Spinal cord (tissue), 10 donors: ENCODE measurements at places on chromosomes 6 and 20.

DNA sequence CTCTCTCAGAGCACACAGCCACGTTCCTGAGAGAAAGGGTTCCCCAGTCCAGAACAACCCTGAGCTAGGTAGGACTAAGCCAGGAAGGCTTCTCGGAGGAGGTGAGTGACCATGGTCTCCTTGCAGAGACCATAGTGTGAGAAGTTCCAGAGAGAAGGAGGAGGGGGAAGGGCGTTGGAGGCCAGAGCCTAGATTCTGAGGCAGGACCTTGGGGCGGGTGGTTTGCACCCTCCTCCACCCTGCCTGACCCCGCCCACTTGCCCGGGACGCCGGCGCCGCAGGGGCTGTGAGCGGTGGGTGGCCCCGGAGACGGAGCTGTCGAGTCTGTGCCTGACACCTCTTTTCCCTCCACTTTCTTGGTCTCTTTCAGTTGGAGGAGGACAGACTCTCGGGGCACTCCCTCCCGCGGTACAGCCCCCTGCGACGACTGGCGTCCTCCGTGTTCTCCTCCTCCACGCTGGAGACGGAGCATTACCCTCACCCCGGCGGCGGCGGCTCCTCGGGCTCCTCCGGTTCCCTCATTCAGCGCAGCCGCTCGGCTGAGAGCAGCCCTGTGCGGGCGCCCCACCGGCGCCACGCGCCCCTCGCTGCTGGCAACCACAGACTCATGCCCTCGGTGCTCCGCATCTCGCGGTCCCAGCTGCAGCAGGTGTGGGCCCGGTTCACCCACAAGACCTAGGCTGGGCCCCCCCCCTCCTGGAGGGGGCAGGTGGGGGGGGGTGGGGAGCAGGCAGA, 26.2 kb downstream of the TTBK1 start:
- DNase-seq = no peak
- H3K36me3 ChIP-seq = peaks cover 50% of the 10 kb centered on the region
- peaks cover 32% of the 10 kb centered on the region for H3K4me1 ChIP-seq
- no peak overlapping the region for H3K4me3 ChIP-seq
- no peak overlapping the region for H3K27ac ChIP-seq
- peaks cover 5% of the 10 kb centered on the region for H3K27me3 ChIP-seq

- H3K36me3 ChIP-seq = peaks cover 12% of the 10 kb centered on the region
- DNase-seq = no peak
- H3K4me1 ChIP-seq = peaks cover 14% of the 10 kb centered on the region
- H3K27me3 ChIP-seq = no peaks in the 10 kb centered on the region
- no peak overlapping the region for H3K4me3 ChIP-seq
Observed at GRCh38 chr20:45361793-45362192, 1.2 kb upstream of the SYS1 start.

DNA sequence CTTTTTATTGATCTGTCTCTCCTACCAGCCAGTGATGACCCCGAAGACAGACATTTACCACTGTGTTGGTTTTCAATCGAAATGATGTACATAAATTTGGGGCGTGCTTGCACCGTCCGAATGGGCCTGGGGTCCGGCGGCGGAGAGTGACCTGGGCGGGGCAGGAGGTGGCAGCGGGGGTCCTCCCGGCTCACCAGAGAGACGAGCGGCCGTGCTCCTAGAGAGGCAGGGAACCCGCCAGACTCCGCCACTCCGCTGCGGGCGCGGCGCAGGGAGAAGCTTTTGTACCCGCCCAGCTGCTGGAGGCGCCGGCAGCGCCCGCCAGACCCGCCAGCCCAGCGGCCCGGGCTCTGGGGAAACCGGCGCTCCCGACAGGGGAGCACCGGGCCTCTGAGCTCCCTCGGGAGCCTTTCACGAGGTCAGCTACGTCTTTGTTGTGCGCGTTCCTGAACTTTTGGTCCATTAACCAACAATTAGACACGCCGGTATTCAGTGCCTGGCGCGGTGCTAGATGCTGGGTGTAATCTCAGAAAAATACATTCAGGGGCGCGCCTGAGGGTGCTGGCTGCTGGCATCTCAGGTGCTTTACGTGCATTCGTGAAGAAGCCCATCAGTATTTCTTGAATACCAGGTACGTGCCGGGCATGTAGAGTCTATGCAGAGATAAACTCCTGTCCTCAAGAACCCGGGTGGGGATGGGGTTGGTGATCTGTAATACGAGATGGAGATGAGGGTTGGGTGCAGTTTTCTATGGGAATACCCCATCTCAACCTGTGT, at the start of gene PGBD1:
PGBD1 (plus strand) TSS at position 285 of the 777 bp plus-strand sequence. CDS start 2,242 bp downstream, outside the sequence.
- peak; percentile 63 for DNase-seq
- no peaks in the 10 kb centered on the region for H3K4me1 ChIP-seq
- peak within 1 kb of the TSS; percentile 25 for H3K27ac ChIP-seq
- H3K27me3 ChIP-seq = no peaks in the 10 kb centered on the region
- peak within 1 kb of the TSS; percentile 74 for H3K4me3 ChIP-seq

GRCh38 chr6:13235339-13235738, 93.0 kb downstream of the TBC1D7 start:
- no peak overlapping the region for H3K27ac ChIP-seq
- peaks cover 3% of the 10 kb centered on the region for H3K36me3 ChIP-seq
- peaks cover 4% of the 10 kb centered on the region for H3K4me1 ChIP-seq
- H3K27me3 ChIP-seq = no peaks in the 10 kb centered on the region
- no peak overlapping the region for H3K4me3 ChIP-seq

GRCh38 chr6:112058243-112059032, 4.5 kb downstream of the CCN6 start:
- no peak overlapping the region for H3K4me3 ChIP-seq
- H3K36me3 ChIP-seq = no peaks in the 10 kb centered on the region
- no peak for DNase-seq
- H3K4me1 ChIP-seq = no peaks in the 10 kb centered on the region
- no peaks in the 10 kb centered on the region for H3K27me3 ChIP-seq

DNA sequence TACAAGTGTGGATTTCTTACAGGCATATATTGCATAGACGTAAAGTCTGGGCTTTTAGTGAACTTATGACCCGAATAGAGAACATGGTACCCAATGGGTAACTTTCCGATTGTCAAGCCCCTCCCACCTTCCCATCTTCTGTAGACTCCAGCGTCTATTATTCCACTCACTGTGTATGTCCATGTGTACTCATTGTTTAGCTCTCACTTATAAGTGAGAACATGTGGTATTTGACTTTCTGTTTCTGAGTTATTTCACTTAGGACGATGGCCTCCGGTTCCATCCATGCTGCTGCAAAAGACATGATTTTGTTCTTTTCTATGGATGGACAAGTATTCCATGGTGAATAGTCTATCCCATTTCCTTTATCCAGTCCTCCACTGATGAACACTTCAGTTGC, 306.4 kb downstream of the CD83 start:
- no peaks in the 10 kb centered on the region for H3K36me3 ChIP-seq
- no peaks in the 10 kb centered on the region for H3K27me3 ChIP-seq
- DNase-seq = no peak
- no peaks in the 10 kb centered on the region for H3K4me1 ChIP-seq
- H3K4me3 ChIP-seq = no peak overlapping the region

GRCh38 chr20:61499859-61500554, 247.9 kb downstream of the CDH4 start:
- peaks cover 3% of the 10 kb centered on the region for H3K36me3 ChIP-seq
- no peak overlapping the region for H3K27ac ChIP-seq
- no peaks in the 10 kb centered on the region for H3K27me3 ChIP-seq
- H3K4me3 ChIP-seq = no peak overlapping the region
- H3K4me1 ChIP-seq = peaks cover 20% of the 10 kb centered on the region

GRCh38 chr6:134146268-134147033, 94.0 kb upstream of the SLC2A12 start:
- H3K4me1 ChIP-seq = no peaks in the 10 kb centered on the region
- no peak overlapping the region for H3K4me3 ChIP-seq
- no peak overlapping the region for H3K27ac ChIP-seq
